RCC 7860 (cell line): ENCODE measurements at places on chromosomes 13 and 19.

DNA sequence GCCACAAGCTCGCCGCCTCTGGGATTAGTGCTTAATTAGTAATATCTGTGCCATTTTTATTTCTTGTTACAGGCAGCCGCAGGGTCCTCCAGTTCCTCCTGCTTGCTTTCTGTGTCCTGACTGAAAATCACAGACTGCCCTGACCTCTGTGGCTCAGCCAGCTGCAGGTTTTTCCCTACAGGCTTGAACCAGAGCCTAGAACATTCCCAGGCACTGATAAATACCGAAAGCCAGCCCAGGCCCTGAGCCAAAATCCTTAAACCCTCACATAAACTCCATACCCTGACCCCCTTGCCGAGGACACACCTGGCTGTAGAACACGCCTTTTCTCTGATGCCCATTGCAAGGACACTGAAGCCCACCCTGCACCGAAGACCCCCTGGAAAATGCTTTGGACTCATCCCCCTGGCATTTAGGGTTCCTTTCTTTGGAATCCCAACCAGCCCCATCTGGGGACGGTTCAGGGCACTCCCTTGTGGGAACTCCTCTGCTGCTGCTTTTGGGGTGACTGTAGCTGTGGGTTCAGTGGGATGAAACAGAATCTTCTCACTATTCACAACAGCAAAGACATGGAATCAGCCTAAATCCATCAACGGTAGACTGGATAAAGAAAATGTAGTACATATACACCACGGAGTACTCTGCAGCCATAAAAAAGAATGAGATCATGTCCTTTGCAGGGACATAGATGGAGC, 15.5 kb downstream of the DPP9 start:
- no peak for DNase-seq

DNA sequence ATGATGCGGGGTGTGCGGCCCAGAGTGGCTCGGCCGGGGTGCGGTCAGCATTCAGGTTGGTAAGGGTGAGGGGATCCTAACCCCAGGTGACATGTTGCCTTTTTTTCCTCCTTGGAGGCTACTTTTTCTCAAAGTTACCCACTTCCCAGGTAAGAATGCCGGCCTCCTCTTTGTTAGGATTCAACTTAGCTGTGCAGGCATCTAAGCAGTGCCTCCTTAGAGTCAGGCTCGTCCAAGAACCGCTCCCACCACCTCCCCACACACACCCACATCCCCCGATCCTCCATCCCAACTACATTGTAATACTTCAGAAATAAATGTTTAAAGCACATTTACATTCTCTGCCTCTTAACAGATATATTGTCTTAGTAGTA, 733 bp upstream of the ENOX1 start:
- no peak for DNase-seq

DNA sequence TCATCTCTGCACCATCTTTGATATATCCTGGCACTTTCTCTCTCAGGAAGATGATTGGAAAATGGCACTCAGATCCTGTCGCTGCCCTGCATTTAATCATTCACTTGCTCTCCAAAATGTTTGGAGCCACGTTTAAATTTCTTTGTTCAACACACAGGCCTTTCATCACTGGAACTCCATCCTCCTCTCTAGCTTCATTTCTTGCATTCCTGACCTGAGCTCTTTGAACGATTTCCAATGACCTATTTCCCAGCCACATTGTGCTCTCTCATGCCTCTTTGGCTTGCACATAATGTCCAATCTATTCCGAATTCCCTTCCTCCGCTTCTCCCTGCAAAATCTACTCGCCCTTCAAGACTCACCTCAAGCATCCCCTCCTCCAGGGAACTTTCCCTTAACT, 287.4 kb upstream of the NBEA start:
- DNase-seq: no peak

DNA sequence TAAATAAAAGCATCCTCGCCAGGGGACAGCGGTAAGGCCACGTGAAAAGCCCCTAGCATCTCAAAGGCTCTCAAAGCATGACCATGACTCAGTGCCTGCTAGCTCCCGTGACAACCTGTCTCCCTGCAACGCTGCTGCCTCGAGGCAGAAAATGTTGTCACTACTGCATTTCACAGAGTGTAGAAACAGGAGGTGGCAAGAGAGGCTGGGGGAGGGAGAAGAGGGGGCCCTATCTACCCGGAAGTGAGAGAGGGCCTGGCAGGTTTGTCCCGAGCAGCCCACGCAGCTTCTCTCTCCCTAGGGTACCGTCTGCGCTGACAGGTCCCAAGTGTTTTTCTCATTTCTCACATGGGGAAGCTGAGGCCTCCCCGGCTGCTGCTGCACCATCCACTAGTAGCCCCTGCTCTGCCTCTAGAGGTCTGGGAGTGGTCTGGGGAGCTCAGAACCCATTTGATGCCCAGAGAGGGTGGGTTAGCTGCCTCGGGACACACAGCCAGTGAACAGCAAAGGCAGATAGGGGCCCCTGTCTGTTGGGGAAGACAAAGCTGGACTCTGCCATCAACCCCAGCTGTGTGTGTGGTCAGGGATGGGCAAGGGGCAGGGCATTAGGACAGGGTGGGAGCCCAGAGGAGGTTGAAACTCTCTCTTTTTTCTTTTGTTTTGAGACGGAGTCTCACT, 3.7 kb downstream of the TINCR start:
- no peak for DNase-seq

- DNase-seq: no peak
Measured at GRCh38 chr19:31179471-31179852, 169.8 kb downstream of the TSHZ3 start.

DNA sequence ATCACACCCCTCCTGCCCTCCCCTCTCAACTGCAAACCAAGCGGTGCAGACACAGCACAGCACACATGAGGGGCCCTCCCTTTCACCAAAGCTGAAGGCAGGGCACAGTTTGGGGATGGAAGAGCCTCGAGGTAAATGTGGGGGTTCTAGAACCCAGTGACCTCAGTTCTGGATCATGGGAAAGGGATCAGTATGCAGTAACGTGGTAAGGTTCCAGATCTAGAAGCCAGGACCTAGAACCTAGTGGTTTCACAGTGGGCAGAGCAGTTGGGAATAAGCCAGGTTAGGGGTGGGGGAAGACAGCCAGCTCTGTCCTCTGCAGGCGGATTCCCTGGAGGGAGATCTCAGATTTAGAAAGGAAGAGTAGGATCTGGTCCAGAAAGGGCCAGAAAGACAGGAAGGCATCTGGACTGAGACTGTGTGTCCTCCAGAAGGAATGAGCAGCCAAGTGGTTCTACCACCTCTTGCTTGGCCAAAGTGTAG, 3.1 kb downstream of the FTL start:
- DNase-seq: no peak

DNA sequence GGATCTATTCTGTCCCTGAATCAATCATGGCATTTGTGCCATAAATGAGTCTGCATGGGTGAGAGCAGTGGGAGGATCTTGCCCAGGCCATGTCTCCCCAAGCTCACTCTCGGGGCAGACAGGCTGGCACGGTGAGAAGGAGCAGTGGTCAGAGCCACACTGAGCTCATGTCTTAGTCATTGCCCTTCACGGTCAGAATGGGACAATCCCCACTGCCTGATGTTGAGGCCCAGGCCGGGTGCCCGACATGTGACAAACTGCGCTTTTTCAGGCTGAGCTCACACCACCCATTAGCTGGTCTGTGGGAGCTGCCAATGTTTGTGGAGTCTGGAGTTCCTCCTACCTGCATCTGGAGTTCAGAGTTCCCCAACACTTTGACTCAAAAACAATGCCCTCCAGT, 481.9 kb downstream of the COG6 start:
- DNase-seq: peak; percentile 93

- DNase-seq: no peak
Measured at GRCh38 chr13:47109028-47109427, 212.2 kb upstream of the HTR2A start.

- no peak for DNase-seq
Measured at GRCh38 chr13:41458761-41459431, 1.5 kb downstream of the RGCC start.

- DNase-seq: peak; percentile 94
Measured at GRCh38 chr13:48749699-48750473, 96.2 kb downstream of the CYSLTR2 start.

DNA sequence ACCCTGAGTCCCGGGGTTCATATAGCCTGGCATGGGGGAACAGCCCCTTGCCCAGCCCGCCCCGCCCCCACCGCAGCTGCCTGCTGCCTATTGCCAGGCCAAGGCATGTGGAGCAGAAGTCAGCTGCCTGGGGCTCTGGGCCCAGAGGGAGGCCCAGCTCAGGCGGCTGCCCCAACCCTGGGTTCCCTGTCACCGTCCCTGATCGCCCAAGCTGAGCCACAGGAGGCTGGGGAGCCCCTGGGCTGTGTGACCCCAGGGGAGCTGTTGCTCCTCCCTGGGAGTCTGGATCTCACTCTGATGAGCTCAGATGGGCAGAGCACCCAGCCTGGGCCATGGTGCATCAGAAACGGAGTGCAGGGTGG, 1.4 kb downstream of the PLIN4 start:
- DNase-seq: no peak

GRCh38 chr13:110044551-110045111, 258.2 kb upstream of the IRS2 start:
- DNase-seq: no peak

- DNase-seq: no peak
Measured at GRCh38 chr19:36719687-36720556, 32.5 kb downstream of the ZNF567 start.

GRCh38 chr13:20924758-20925394, 22.3 kb upstream of the XPO4 start:
- DNase-seq: peak; percentile 47

DNA sequence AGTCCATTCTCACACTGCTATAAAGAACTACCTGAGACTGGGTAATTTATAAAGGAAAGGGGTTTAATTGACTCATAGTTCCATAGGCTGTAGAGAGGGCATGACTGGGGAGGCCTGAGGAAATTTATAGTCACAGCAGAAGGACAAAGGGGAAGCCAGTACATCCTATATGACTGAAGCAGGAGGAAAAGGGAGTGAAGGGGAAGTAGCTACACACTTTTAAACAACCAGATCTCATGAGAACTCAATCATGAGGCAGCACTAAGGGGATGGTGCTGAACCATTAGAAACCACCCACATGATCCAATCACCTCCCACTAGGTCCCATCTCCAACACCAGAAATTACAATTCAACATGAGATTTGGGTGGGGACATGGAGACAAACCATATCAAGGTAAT, 209.1 kb downstream of the DIAPH3 start:
- no peak for DNase-seq

- DNase-seq: no peak
Measured at GRCh38 chr19:36939153-36939552, 23.0 kb downstream of the ZNF568 start.

GRCh38 chr13:50125304-50125553, 110.0 kb downstream of the KCNRG start:
- DNase-seq: no peak

DNA sequence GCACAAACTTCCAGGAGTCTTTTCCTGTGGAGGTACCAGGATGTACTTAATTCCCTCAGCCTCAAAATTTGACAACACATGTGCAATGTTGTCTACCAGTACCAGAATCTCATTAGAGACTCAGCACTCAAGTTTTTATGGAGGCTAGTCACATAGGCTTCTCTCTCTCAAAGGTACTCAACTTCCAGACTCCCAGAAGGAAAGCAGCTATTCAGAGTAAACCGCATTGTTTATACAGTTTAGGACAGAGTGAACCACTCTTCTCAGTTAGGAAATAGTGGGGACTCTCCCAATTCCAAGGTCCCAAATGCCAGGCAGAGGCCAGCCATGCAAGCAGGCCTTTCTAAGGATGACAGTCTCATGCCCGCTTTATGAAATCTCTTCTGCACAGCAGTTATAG, 8.5 kb upstream of the C1QTNF9B start:
- DNase-seq: no peak

GRCh38 chr19:4065430-4066175, 1.1 kb downstream of the ZBTB7A start:
- peak; percentile 89 for DNase-seq

DNA sequence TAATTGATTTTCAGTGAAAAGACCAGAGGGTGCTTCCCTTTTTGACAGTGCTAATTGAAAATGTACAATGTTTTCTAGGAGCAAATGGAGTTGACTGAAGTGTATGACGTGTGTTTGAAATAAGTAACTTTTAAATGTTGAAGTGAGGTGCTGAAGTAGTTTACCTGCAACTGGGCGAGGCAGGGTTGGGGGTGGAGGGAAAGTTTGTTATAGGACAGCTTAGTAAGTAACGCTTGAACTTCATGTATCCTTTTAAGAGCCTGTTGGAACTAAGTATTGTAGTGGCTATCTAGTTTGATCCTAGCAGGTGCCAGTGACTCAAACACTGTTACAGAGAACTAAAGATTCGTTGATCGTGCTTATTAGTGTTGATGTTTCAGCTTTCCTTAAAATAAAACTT, 5.9 kb downstream of the SLAIN1 start:
- DNase-seq: no peak

- no peak for DNase-seq
Measured at GRCh38 chr19:11246941-11247340, 7.5 kb downstream of the ANGPTL8 start.

DNA sequence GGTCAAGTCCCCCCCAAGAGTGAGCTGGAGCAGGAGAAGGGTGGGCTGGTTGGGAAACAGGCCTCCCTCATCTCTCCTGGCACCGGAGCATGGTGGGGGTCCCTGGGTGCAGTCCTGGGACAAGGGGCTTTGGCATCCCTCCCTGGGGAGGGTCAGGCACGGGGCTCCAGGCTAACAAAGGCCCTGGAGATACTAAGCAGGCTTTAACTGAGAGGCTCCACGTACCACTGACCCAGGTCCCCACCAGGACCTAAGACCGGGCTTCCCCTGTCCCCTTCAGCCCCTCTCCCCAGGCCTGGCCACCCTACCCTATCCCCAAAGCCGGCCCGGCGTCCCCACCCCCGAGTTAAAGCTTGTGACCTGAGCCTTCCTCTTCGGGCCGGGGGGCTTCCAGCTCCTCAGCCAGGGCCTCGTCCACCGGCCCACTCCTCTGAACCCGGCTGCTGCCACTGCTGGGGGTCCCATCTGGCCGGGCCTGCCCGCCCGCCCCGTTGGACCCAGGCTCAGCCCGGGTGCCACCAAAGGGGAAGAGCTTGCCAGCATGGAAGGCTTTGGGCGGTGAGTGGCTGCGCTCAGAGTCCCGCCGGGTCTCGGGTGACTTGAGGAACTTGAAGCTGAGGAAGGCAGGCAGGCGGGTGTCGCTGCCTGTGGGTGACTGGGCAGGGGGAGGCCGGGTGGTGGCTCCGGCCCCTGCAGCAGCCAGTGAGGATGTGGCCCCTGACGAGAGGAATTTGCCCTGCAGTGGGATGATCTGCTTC, 10.1 kb downstream of the ANO8 start:
- no peak for DNase-seq
